MM.1S (cell line): ENCODE measurements at places on chromosomes 4 and X.

DNA sequence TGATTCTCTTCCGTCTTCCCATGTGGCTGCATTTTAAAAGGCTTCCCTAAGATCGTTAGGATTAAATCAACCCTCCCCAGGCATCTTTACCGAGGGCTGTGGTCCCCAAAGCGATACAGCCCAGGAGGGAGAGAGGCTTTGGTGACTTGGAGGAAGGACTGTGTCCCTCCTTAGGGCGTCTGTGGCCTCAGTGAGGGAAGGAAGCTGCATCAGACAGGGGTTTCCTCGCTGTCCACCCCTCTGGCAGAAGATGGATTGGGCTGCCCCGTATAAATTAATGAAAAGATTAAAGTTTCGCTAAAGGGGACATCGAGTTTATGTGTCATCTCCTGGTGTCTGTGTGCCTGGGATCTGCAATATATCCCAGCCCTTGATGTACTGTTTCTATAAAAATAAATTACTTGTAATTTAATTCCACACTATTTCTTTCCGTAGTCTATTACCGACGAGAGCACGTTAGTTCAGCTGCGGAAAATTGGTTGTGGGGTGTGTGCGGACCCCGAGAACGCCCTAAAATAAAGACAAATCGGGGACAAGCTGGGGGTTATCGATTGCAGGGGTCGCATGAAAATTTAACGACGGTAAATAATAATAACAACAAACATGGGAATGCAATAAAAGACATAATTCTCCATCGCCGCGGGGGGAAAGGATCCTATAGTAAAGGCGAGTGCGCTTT is 6.5 kb downstream of the SHOX start:
- DNase-seq = no peak

DNA sequence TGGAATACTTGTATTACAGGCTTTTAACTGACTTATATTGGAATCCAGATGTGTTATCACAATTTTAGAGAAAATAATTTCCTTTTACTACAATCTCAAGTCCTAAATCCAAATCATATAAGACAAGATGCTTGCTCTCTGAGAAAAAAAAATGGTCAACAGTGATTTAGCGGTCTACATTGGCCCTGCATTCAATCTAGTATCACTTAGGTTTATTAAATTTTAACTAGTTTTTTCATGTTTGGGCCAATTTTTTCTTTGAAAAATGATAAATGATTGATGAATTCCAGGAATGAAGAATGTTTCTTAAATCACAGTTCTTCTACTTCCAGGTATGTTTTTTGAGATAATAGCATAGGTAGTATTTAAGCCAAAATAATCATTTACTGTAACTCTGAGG is 2.8 kb upstream of the FGG start:
- DNase-seq = no peak

DNA sequence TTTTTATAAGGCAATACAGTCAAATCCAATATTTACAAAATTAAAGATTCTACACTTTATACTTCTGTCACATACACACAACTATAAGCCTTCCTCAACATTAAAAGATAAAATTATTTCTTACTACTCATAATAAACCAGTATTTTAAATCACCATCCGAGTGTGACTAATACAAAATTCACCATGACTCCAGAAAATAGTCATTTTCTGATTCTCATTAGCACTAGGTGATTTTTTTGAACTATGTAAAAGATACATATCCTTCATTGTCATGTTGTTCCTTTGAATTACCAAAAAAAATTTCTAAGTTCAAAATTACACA is 646 bp upstream of the SLC7A11 start:
- DNase-seq = peak; percentile 8

- no peak for DNase-seq
Observed at GRCh38 chr4:8847764-8848163, 23.9 kb downstream of the HMX1 start.

DNA sequence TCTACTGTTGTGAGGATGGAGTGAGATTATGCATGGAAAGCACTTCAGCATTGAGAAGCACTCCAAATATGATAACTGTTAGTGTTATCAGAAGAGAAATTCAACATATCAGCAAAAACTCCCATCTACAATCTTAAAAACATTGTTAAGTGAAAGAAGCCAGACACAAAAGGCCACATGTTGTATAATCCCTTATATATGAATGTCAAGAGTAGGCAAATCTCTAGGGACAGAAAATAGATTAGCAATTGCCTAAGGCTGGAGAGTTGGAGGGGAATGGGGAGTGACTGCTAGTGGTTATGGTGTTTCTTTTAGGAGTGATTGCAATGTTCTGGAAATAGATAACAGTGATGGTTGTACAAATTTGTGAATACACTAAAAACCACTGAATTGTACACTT is 122.5 kb upstream of the LNX1 start:
- no peak for DNase-seq

DNA sequence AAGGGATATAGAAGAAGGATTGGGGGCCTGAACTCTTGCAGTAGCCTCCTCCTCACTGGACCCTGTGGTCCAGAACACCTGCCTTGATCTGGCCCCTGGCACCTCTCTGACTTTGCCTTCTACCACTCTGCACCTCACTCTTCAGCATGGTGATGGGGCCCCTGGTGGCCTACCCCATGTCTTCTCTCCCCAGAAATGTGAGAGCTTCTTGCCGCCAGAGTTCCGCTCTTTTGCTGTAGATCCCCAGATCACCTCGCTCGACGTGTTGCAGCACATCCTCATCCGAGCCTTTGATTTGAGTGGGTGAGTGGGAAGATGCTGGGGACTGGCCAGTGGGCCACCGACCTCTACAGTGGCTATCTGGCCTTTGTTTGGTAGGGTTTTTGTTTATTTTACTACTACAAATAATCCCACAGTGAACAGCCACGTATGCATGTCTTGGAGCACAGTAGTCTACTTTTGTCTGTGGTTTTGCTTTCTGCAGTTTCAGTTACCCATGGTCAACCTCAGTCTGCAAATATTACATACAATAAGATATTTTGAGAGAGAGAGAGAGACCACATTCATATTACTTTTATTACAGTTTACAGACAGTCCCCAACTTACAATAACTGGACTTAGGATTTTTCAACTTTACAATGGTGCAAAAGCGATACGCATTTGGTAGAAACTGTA is 1.8 kb downstream of the TBC1D25 start:
- DNase-seq = peak; percentile 75

DNA sequence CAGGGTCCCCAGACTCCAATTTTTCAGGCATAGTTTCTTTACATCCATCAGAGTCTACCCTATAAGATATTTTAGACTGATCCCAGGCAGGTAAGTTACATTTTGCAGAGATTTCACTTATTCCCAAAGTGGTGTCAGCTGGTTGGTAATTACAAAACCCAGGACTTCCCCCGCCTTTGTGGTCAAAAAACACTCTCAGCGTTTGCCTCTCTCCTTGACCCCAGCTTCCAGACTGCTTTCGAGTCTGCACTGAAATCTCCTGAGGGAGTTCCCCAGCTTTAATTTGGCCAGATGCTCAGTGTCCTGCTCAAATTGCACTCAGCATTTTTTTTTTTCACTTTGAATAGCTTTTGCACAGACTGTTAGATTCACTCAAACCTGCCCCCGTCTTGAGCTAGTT is 11.2 kb upstream of the AMOT start:
- peak; percentile 94 for DNase-seq

DNA sequence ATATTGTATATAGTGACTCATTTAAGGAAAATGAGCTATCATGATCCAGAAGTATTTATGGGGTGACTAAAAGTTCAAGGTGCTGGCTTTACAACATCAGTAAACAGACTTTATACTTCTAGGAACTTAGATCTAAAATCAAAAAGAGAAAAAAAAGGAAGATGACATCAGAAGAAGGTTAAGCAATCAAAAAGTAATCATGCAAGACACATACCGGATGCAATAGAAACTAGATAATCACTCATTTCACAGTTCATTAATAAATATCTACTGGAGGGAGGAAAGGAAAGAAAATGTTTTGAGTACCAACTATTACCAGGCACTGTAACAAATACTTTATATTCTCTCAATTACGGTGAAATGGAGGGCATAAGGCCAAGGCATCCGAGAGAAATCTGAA is 276.4 kb downstream of the SPRY1 start:
- DNase-seq = no peak

- DNase-seq = no peak
Observed at GRCh38 chr4:101037249-101037648, 310.1 kb downstream of the PPP3CA start.

DNA sequence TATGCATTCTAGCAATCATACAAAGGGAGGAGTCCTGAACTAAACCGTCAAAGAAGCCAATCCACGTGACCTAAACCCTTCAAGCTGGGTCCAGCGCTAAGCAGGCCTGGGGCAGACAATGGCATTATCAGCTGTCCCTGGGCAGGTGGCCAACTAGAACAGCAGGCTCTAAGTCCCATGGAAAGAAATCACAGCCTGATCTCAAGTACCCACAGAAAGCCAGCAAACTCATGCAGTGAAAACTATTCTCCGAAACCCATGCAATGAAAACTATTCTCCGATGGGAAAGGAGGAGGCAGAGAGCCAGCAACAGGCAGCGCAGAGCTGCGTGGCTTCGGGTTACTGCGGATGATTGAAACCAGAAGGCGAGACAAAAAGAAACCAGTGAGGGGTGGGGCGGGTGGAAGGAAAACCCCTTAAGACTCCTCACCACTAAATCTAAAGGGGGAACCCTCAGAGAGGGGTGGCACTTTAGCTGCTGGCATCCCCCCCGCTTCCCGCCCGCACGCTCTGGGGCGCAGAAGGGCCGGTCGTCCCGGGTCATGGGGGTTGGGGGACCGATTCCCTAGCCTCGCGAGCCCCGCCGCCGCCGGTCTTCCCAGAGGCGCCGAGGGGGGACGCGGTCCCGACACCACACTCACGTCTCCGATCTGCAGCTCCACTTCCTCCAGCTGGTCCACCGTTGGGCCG is 567 bp downstream of the C4orf46 start:
- DNase-seq = peak; percentile 70

- DNase-seq = no peak
Observed at GRCh38 chr4:112664611-112665010, 27.7 kb downstream of the LARP7 start.

- DNase-seq = no peak
Observed at GRCh38 chr4:93981594-93981993, 153.0 kb downstream of the ATOH1 start.

DNA sequence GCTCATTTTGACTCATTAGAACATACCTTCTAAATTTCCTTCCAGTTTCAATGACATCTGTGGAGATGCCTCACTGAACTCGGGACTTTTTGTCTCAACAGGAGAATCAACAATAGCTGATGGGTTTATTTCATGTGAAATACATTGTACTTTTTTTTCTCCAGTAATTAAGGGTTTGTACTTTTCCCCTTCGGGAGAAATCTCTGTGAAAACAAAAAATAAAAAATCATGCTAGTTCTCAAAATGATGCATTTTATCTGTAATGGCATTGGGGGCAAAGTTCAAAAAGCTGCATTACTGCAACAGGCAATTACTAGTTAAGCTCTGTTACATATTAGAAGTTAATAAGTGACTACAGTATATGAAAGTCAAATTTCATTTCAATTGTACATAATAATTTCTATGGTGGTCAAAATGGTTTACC is 167.3 kb upstream of the SH3RF1 start:
- DNase-seq = no peak

DNA sequence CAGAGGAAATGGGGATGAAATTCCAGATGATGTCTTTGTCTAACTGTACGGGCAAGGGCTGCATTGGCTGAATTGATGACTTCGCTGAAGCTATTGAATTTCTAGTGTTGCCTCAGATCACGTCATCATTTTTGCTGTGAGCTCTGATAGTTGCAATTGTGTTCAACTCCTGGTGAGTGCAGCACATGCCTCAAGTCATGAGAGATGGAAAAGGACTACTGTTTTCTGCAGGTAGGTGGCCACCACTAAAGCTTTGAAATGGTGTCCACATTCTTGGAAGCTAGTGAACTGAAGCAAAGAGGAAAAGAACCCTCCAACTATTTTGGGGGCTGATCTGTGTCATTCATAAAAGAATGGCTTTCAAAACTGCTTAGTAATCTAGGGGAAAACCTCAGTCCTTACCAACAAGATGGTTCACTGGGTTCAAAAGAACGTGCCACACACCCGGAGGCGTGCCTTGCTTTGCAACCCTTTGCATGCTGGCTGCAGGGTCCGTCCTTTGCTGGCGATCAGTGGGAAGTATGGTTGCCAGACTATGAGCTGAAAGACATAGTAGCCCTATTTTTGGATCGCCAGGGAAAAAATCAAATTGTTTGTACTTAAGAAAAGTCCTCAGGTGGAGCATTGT is 88.1 kb upstream of the STOX2 start:
- DNase-seq = no peak

- DNase-seq = peak; percentile 30
Observed at GRCh38 chrX:109384699-109385098, 97.2 kb downstream of the GUCY2F start.

DNA sequence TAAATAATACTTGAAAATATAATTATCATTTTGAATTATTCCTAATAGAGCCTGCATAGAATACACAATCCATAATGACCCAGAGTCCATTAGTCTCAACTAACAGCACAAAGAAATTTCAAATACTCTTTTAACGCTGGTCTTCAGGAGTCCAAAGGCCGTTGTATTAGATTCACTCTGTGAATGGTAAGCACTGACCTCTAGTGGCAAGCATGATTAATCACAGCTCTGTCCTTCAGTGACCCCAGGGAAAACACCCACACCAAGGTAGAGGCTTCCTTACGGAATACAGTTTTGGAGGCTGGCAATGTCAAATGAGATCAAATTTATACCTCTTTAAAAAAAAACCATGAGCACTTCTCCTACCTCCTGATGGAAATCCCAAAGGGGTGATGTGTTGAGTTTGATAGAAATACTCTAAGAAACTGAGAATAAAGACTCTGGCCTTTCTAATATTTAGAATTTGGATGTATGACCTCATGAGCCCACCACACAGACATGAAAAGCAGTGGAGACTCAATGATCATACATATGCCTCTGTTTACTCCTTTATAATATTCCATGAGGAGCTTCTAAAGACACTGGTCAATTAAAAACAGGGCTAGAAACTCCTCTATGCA is 147.2 kb upstream of the DKK2 start:
- peak; percentile 67 for DNase-seq

- DNase-seq = no peak
Observed at GRCh38 chr4:163164591-163164990, 2.1 kb downstream of the NAF1 start.

DNA sequence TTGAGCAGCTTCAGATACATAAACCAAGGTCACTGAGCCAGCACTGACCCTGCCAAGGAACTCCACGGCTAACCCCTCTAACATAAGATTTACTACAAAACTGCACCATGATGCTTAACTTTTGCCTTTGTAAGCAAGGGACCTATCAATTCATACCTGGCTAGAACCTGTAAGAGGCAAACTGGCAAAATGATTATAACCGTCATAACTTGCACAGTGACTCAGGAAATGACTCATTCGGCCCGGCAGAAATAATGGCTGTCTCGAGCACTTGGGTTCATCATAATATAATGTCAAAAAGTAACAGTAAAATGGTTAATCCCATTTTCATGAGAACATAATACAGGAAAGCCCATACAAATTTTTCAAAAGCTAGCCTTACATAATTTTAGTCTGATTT is 17.2 kb downstream of the RASGEF1B start:
- no peak for DNase-seq

DNA sequence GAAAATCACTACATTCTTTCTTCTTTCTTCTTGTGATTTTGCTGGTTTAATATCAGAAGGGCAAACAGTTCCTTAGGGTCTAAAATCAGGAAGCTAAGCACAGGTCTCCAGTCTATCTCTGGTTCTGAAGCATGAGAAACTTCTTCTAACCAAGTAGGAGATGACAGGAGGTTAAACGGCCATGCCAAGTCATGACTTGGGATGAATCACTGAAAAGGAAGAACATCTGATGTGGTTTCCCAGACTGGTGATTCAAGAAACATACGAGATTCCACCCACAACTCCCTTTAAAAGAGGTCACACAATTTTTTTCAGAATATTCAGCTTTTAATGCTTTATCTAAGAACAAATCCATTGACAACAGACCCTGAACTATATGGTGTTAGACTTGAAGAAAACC is 684.0 kb upstream of the PRKX start:
- no peak for DNase-seq
